ENCODE measurements at places on chromosomes 7 and 10.

GRCh38 chr10:98272656-98273055 lies 4.7 kb upstream of the LOXL4 start:
- DNase-seq, result no peak

DNA sequence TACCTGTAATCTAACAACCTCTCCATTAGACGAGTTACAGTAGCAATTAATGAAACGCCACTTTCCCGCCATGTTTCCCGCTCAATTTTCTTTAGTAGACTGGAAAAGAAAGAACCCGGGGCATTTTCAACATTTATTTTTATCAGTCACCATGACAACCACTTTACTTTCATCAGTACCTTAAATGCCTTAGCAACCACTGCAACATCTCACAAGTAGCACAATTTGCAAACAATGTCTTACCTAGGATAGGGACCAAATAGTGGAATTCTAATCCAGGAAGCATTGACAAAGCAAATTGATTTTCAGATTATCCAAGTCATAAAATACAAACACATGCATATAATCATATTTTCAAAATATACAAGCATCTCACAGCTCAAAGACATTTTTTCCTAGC lies 221.6 kb upstream of the IMMP2L start:
- no peak for DNase-seq

DNA sequence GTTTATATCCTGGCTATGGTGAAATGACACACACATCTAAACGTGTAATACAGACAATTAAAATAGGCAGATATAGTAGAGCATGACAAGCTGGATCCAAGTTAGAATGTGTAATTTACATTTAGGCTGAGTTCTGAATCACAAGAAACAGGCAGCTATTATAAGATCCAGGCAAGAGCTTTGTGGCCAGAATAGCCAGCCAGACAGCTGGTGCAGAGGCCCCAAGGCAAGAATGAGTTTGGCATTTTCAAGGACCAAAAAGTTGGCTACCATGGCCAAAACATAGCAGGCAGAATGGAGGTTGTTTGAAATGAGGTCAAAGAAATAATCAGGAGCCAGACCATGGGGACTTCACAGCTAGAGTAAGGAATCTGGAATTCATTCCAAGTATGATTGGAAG lies 281.7 kb downstream of the MTERF1 start:
- no peak for DNase-seq

GRCh38 chr7:138705167-138705566 lies 4.0 kb upstream of the SVOPL start:
- no peak for DNase-seq

- peak; percentile 76 for DNase-seq
Observed at GRCh38 chr10:3468919-3469638, 296.5 kb upstream of the PITRM1 start.

DNA sequence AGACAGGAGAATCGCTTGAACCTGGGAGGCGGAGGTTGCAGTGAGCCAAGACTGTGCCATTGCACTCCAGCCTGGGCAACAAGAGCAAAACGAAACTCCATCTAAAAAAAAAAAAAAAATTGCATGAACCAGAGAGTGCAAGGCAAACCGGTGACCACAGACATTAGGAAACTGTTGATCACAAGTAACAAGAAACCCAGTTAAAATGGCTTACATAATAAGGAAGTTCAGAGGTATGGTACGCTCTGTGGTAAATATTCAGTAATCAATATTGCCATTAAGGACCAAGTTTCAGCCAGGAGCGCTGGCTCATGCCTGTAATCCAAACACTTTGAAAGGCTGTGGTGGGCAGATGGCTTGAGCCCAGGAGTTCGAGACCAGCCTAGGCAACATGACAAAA lies 9.2 kb upstream of the NT5C2 start:
- no peak for DNase-seq

DNA sequence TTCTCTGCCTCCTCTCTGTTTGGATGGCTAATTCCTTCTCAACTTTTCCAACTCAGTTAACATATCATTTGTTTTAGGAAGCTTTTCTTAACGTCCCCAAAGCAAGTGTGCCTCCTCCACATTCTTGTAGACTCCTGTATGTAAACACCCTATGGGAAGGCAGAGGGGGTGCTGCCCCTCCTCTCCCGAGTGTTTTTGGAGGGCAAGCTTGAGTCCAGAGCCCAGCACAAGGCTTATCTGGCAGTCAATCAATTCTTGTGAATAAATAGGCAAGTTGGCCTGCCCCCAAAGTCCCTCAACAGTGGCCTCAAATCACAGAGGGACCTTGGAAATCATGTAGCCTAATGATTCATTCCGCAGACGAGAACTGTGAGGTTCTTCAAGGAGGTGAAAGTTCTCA lies 305.6 kb downstream of the RPS24 start:
- DNase-seq, result no peak

- DNase-seq, result peak; percentile 98
Observed at GRCh38 chr7:36128448-36129047, 24.5 kb upstream of the EEPD1 start.

- DNase-seq, result no peak
Observed at GRCh38 chr10:23110722-23111516, 15.5 kb downstream of the MSRB2 start.

DNA sequence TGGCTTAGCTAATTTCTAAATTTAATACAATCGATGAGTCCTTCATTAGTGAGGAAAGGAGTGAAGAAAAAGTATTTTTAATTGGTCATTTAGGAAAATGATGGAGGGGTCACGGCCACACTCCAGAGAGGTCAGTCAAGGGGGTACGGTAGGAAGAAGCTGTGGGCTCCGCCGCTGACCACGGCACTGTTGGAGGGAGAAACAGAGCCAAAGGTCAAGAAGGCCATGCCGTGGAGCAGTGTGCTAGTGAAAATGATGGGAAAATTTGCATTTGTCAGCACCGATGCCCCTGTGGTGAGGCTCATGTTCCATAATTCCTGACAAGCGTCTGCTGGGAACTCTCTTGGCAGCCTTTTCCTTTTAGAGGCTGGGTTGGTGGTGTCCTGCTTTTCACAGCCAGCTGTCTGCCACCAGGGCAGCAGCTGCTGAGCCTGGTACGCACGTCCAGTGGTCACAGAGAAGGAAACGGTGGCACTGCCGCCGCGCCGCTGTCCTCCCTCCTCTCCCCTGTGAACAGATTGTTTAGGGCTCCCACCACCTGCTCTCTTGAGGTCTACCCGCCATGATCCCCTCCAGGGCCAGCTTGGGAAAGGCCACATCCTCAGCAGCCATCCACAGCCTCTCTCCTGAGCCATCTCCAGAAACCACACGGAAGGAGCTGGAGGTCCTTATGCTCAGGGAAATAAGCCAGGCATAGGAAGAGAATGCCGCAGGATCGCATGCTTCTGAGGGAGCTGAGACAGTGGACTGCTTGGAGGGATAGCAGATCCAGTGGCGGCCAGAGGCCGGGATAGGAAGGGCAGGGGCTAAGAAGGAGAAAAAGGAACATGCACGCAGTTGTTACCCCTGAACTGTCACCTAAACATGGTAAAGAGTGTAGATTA lies 263.7 kb upstream of the PPP2R2D start:
- no peak for DNase-seq

- DNase-seq, result no peak
Observed at GRCh38 chr10:129689671-129690071, 222.6 kb downstream of the MGMT start.

DNA sequence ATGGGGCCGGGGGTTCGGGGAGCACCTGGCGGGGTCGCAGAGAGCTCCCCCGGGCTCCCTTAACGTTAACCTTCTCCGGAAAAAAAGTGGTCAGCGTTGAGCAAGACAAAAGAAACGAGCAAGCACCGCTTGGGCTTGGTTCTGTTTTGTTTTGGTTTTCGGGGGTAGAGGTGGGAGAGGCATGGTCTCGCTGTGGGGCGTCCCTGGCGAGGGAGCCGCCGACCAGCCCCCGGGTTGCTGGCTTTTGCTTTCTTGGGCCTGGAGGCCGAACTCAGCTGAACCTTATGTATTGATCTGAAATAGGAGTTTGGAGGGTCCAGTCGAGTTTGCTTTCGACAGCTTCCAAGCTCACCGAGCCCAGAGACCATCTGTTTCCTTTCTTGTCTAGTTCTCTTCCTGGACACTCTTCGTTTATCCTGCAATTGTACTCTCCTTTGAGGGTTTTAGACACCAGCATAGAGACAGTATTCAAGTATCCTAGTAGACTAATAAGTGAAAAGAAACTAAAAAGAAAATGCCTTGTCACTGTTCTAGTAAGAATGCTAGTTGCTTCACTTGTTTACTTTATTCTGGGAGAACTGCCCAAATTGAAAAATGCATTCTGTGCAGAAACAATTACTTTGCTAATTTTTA lies 980 bp downstream of the FHIP2A start:
- DNase-seq, result peak; percentile 36

DNA sequence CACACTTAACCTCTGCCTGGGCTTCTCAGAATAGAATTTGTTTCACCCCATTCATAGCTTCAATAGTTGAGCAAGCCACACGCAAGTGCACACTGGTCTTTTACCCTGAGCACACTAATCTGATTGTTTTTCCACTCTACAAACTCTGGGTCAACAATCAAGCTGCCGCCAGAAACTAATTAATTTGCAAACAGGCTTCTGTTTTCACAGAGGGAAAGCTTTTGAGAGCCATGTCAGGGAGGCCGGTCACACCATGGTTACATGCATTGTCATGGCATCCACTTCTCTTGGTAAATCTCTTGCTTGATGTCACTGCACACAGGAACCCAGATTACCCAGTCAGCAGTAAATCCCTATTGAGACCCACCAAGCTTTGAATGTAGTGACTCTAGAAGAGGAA lies 154.2 kb downstream of the SEMA3A start:
- DNase-seq, result no peak

GRCh38 chr7:63117-63480 lies 129.3 kb upstream of the FAM20C start:
- no peak for DNase-seq

GRCh38 chr10:71383972-71384687 lies 12.6 kb upstream of the CDH23 start:
- DNase-seq, result peak; percentile 62

DNA sequence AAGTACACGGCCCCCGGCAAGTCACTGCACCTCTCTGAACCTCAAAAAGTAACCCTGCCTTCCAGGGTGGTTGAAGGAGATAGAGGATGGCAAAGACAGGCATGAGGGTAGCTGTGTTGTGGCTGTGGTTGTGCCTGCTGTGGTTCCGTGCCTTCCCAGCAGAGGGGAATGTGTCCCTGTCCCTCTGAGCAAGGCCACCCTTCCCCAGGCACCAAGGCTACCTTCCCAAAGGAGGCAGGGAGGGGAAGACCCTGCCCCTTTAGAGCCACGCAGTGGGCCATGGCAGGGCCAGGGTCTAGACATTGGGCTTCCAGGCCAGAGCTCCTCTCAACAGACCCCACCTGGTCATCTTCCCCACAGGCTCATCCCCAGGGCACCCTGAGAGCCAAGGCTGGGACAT lies 18.8 kb downstream of the CRHR2 start:
- DNase-seq, result no peak

DNA sequence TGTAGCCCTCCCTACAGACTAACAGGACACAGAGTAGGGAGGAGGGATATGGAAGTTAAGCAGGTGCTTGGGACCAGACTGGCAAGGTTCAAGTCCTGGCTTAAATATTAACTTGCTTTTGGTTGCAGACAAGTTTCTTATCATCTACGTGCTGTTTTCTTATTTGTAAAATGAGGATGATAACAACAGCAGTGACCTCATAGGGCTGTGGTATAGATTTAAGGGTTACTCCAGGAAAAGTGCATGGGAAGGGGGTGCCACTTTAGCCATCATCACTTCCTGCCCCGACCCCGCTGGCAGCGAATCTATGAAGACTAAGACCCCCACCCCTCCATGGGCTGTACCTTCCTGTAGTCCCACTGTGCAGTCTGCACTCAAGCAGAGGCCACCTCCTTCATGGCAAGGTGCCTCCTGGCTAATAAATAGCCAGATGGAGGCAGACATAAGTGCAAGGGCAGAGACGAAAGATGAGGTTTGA lies 250.2 kb downstream of the COBL start:
- no peak for DNase-seq

- DNase-seq, result no peak
Observed at GRCh38 chr7:30973791-30974604, 10.2 kb downstream of the GHRHR start.

GRCh38 chr10:87657371-87657770 lies 2.3 kb upstream of the PAPSS2 start:
- DNase-seq, result no peak

GRCh38 chr7:67462781-67463191 lies 466.2 kb downstream of the TYW1 start:
- no peak for DNase-seq

DNA sequence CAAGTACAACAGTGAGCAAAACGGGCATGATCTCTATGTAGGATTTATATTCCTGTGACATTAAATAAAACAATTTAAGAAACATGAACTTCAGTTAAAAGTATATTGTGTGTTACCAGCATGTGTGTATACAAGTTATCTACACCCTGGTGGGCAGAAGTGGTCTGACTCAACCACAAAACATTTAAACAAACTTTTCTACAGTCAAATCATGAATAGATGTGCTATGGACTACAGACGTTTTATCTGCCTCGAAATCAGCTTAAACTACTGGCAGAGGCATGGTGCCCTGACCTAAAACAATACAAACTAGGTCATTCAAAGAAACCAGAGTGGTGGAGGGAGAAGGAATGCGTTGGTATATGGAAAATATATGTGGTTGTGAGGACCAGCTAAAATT lies 3.6 kb downstream of the ARL3 start:
- peak; percentile 68 for DNase-seq

DNA sequence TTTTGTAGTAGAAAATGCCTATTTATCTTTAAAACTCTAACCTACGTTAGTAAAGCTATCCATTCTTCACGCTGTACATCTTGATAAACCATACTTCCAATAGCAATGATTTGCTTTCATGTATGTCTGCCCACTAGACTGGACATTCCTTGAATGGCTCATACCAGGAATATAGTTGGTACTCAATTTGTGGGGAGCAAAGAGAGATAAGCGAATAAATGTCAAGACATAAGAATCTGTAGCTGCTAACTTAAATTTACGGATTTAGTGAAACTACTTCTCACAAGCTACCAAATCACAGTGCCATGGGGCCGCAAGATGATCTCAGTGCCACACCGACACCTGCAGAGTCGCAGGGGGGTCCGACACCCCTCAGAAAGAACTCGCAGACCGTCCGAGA lies 763 bp upstream of the RALA start:
- DNase-seq, result no peak

- no peak for DNase-seq
Observed at GRCh38 chr10:130038019-130038555, 72.5 kb downstream of the C10orf143 start.

- DNase-seq, result no peak
Observed at GRCh38 chr7:116037401-116037800, 6.8 kb upstream of the TFEC start.

DNA sequence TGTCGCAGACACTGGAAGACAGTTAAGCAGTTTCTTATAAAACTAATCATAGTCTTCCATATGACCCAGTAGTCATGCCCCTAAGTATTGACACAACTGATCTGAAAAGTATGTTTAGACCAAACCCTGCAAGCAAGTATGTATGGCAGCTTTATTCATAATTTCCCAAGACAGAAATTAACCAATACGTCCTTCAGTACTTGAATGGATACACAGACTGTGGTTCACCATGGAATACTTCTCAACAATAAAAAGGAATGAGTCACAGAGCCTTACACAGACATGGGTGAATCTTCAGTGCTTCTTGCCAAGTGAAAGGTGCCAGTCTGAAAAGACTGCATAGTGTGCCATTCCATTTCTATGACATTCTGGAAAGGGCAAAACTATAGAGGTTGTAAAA lies 50.2 kb upstream of the AKR1E2 start:
- no peak for DNase-seq
